ENCODE measurements at places on chromosomes 7 and 10.

DNA sequence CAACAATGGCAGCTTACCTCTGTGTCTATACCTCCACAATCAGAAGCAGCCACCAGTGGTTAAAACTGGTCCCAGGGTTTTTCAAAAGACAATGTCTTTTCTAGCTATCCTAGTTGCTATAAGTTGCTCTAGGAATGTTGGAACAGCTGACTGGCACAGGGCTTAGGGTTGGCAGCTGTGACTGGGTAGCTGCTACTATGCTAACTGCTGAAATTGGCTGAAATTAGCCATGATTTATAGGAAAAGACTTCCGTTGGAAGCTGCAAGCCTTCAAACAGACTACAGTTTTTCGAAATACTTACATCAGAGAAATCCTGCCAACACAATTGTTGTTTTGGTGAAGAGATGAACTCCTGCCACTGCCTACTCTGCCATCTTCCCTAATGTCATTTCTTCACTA, 102.3 kb downstream of the MKX start:
- no peak for DNase-seq

- no peak for DNase-seq
Measured at GRCh38 chr10:60286559-60286958, 103.1 kb downstream of the ANK3 start.

GRCh38 chr10:3192856-3193635, 20.5 kb upstream of the PITRM1 start:
- DNase-seq: peak; percentile 28

- DNase-seq: no peak
Measured at GRCh38 chr10:88745633-88746032, 14.2 kb upstream of the LIPN start.

- no peak for DNase-seq
Measured at GRCh38 chr7:137535579-137535978, 192.0 kb upstream of the PTN start.

DNA sequence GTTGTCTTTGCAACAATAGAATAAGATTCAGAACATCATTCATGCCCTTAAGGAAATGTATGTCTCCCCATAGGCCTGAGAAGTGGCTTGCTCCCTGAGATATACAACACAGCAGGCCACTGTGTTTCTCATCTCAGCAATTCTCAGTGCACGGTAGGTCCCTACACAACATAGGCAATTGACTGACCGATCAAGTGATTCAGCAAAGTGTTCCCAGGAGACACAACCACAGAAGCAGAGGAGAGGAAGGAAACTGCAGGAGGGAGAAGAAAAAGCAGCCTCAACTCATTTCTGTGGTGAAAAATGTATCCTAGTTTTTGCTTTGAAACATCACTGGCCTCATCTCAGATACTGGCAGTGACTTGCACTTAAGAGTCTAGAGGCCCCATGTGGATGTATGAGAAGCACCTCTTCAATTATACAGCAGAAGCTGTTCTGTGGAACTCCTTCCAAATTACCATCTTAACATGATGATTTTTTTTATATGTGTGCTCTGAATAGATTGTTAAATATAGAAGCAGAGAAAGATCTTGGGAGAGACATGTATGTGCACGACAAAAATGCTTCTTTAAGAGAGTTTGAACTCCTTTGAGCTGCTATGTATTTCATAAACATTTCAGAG, 306.8 kb downstream of the XPNPEP1 start:
- no peak for DNase-seq

DNA sequence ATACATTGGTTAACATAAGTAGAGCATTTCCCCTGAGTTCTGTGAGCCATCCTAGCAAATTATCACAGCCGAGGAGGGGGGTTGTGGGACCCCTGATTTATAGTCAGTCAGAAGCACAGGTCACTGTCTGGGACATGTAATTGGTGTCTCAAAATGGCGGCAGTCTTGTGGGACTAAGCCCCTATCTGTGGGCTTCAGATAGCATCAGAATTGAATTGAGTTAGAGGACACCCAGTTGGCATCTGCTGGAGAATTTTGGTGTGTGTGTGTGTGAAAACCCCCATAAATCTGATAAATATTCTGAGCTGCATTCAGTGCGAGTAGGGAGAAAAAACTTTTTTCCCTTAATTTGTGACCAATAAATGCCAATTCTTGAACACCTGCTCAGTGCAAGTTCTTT, 6.5 kb upstream of the TET1 start:
- DNase-seq: no peak

DNA sequence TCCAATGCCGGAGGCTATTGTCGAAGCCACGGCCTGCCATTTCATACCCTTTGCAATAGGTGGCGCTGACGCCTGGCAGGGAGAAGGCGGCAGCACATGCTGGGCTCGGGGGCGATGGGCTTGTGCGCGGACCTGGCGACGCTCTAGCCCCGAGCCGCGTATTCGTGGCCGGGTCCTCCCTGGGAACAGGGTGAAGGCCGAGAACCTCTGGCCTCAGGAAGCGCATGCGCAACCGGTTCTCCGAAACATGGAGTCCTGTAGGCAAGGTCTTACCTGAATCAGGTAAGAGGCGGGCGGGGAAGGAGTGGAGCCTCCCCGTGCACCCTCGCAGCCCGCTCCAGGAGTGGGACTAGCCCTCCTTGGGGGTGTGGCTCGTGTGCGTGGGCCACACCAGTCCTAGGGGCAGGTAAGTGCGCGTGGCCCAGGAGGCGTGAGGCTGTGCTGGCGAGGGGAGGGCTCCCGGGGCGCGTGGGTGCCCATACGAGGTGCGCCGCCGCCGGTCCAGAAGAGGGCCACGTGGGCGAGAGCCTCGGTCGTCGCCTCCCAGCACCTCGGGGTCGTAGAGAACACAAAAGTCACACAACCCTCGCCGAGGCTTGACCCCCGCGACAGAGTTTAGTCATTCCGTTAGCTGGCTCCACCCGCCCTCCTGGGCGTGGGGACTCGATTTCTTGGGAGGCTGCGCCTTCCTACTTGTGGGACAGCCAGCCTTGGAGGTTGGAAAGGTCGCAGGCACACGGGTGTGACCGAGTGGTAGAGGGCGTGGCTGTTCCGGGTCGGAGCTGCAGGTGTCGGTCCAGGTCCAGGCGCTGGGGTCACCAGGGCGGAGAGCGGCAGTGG, 5.6 kb upstream of the MEST start:
- peak; percentile 47 for DNase-seq

- DNase-seq: no peak
Measured at GRCh38 chr10:71476228-71477011, 79.7 kb downstream of the CDH23 start.

All from activated T-cell treated with anti-CD3 and anti-CD28 coated beads for 48 hours (primary cell).